ENCODE measurements at places on chromosomes 2 and 18. TPM values are rescaled to one million over a fixed set of nuclear protein-coding genes. Genes with fewer than 3 reads are reported as not detected.
A peak's percentile ranks its signal among the peaks of the same experiment; 100 is the strongest.

DNA sequence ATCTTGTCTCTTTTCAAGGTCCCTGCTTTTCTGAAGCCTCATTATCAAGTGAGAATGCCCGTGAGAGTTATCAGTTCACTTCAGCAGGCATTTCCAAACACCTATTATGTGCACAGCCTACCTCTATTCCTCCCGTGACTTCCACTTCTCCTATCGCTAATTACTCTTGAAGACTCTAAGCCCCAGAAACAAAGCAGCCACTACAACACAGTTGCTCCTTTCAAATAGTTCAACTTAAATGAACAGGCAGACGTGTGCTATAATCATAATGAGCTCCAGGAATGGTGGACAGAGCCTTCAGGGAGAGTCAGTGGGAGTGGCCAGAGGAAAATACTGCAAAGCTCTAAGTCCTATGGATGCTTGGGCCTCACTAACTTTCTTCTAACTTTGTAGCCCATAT is 159.0 kb downstream of the RDH14 start:
- no peak for DNase-seq

GRCh38 chr2:66839551-66840320 is 404.8 kb downstream of the MEIS1 start:
- no peak for DNase-seq

- DNase-seq, result no peak
Measured at GRCh38 chr18:58576638-58577251, 52.1 kb downstream of the ALPK2 start.

- no peak for DNase-seq
Measured at GRCh38 chr2:109144271-109144670, 15.3 kb downstream of the SH3RF3 start.

DNA sequence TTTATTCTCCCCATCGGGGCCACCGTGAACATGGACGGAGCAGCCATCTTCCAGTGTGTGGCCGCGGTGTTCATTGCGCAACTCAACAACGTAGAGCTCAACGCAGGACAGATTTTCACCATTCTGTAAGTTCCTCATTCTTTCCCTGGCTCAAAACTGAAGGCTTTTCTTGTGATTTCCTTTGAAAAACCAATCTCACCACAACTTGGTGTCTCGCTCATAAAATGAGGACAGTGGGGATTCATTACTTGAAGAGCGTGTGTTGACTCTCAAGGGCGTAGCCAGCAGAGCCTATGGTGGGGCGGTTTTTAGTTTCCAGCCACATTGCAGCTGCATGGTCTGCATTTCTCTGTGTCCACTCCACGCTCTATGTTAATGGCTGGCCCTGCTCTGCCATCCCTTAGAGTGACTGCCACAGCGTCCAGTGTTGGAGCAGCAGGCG is 29.0 kb downstream of the SLC1A4 start:
- no peak for DNase-seq

DNA sequence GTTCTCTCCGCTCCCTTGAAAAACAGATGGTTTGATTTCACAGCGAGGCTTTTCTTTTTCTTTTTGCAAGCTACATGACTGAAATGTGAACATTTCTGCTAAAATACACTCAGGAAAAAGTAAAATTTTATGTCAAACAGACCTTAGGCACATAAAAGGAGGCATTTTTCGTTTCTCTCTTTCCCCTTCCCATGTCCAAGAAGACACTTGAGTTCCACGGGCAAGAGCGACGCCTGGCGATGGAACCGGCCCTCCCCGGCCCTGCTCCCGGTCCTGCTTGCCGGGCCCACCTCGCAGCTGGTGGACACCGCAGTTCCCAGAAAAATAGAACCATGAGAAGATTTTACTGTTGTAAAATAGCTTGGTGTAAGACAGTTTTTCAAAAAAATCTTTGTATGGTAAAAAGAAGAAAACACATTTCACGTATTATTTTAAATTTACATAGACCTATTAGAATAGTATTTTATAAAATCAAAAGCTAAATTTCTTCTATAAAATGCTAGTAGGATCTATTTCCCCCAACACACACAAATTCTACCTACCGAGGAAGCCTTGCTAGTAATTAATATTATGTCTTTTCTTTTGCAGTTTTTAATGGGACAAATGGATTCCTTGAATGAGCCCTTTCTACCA is 2.3 kb upstream of the ALKAL2 start:
- DNase-seq, result peak; percentile 13

GRCh38 chr18:45910405-45911023 is 56.6 kb downstream of the EPG5 start:
- DNase-seq, result no peak

- DNase-seq, result no peak
Measured at GRCh38 chr2:238570391-238570790, 143.7 kb downstream of the ASB1 start.

DNA sequence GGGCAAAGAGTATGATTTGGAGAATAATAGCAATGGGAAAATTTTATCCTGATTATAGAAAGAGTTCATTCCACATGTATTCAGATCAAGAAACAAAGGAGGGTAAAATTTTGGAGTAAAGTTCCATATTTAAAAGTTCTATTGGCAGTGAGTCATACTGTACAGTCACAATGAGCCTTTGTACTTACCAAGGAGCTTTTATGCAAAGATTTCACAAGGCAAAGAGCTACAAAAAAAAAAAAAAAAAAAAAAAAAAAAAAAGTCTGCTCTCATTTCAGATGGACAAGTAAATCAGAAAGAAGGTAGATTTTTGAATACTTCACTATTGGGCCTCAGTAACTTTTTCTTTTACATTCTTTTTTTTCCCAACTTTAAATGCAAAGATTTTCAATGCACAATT is 1802.2 kb upstream of the PIK3C3 start:
- DNase-seq, result no peak

- DNase-seq, result no peak
Measured at GRCh38 chr2:237697586-237698357, 70.4 kb downstream of the LRRFIP1 start.

- no peak for DNase-seq
Measured at GRCh38 chr2:42962508-42962953, 170.1 kb upstream of the HAAO start.

GRCh38 chr2:128520340-128520739 is 201.7 kb upstream of the HS6ST1 start:
- no peak for DNase-seq

GRCh38 chr2:55161295-55162210 is 70.5 kb downstream of the CLHC1 start:
- no peak for DNase-seq

DNA sequence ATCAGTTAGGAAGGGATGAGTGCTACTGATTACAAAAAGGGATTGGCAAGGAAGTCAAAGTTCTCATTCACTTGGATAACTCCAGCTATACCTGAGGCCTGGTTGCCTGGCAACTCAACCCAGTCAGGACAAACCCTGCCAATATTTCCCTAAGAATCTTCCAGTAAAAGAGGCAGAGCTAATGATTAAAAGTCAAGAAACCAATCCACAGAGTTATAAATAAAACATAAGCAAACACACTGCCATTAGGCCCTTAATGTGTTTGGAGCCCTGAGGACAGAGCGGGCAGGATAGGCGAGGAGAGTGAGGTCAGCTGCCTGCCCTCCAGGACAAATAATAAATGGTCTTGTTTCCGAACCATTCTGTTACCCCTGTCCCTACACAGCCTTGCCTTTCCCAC is 215.6 kb upstream of the NABP1 start:
- DNase-seq, result no peak

- no peak for DNase-seq
Measured at GRCh38 chr2:231810905-231811304, 24.7 kb downstream of the COPS7B start.

DNA sequence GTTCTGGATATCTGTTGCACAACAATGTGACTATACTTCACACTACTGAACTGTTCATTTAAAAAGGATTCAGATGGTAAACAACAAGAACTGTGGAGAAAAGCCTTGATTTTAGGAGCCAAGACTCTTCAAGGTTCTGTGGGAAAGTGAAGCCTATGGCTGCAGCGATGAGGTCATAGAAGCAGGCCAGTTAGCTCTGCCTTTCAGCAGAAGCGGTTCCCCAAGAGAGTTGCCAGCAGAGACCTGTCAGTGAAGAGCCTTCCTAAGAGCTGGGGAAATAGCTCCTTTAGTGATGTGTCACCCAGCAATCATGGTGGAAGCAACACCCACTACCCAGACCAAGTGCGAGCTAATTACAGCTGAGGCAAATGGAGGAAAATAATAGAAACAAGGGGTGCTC is 346.5 kb upstream of the ETAA1 start:
- DNase-seq, result no peak

DNA sequence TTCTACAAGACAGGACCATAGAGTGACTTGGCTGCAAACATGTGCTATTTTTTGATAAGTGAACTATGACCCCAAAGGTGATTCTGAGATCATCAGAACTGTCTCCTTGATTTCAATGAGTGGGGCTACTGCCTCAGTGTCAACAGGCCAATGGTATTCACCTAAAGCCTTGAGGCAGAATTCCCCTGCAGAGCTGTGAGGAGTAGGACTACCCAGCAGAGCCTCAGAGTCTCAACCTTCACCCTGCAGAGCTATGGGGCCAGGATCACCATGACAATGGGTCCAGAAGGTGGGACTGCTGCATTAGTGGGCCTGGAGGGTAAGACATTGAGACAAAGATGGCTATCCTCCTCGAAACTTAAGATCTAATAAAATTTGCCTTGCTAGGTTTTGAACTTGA is 1668.2 kb upstream of the SLC39A10 start:
- no peak for DNase-seq

GRCh38 chr2:25091265-25091664 is 49.4 kb downstream of the EFR3B start:
- DNase-seq, result no peak

- DNase-seq, result no peak
Measured at GRCh38 chr2:188395903-188396689, 104.4 kb downstream of the GULP1 start.

GRCh38 chr2:152038441-152038958 is 60.3 kb downstream of the CACNB4 start:
- peak; percentile 30 for DNase-seq

DNA sequence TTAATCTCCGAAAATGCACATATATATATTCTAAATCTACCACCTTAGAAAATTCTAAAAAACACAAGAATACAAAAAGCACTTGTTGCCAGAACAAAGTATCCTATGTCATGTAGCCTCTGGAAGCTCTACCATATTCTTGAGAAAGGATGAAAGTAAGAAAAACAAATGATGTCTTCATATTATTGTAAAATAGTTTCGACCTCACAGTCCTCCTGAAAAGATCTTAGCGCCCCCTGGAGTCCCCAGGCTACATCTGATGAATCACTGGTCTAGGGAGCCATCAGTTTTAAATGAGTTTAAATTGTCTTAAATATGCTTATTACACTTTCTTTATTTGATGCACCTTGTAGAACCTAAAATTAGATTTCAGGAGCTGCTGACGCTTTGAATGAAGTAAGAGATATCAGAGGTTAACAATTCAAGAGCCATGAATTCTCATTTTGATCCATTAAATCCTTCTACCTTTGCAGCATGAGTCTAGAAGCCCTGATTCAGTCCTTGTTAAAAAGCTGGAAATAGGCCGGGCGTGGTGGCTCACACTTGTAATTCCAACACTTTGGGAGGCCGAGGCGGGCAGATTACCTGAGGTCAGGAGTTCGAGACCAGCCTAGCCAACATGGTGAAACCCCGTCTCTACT is 138.8 kb downstream of the MCFD2 start:
- DNase-seq, result no peak

- DNase-seq, result no peak
Measured at GRCh38 chr2:64063924-64064331, 44.7 kb upstream of the VPS54 start.

DNA sequence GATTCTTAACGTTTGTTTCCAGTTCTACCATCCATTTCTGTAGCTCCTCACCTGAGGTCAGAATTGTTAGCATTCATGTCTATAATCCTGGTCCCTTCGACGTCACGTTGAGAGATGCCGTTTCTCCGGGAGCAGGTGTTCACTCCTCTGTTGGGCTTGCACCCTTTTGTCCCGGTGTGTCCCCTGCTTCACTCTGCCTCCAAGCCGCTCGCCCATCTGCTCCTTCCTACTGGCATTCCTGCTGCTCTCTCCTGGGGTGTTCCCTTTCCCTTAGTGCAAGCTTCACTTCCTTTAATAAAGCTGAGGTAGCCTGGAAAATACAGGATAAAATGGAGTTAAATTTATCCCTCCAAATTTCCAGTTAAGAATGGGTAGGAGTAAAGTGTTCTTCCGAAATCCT is 61.9 kb upstream of the CABYR start:
- DNase-seq, result no peak

DNA sequence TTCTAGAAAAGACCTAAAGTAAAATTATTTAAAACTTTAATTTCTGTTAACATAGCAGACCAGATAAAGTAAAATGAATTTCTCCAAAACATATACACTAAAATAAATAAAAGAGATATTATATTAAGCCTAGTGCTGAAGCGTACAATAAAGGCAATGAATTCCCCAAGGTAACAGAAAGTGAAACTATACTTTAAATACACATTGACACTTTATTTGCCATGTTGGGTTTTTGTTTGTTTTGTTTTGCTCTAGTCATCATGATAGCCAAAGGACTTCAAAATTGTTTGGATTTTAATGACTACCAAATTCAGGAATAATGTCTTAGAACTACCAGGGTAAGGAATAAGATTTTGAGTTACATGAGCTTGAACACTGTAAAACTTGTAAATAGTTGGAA is 413.3 kb downstream of the LRRTM4 start:
- DNase-seq, result no peak

DNA sequence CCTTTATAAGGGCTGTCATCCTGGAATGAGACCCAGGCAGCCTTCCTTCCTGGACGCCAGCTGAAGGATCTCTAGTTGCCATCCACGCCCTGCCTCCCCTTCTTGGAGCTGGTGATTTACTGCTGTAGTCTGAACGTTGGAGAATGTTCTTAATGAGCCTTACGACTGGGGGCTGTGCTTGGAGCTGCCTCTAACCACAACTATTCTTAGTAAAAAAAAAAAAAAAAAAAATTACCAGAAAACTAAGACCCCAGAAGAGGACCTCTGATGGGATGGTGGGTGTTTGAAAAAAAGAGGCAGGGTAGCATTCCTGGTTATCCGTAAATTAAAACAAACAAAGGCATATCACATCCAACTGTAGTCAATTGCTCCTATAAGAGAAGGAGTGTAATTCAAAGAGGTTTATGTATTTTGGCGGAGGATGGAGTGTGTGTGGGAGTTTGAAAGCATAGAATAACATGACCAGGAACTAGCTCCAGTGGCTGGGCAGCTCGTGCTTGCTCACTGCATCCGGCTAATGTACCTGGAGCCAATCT is 105.4 kb downstream of the QPCT start:
- DNase-seq, result no peak

- DNase-seq, result no peak
Measured at GRCh38 chr2:32572737-32573136, 55.1 kb upstream of the TTC27 start.

The DLX2 gene
- total RNA-seq, result not detected

The KCNG2 gene
- 0.55 TPM for total RNA-seq

The VIT gene
- 16.4 TPM for total RNA-seq

The IL36RN gene
- total RNA-seq, result not detected

The RRM2 gene
- total RNA-seq, result not detected

The PRKD3 gene
- total RNA-seq, result 17.2 TPM

The CHST9 gene
- total RNA-seq, result not detected

The NT5DC4 gene
- total RNA-seq, result not detected

All from gastrocnemius medialis (tissue), 4 donors.